ENCODE measurements at places on chromosomes 12 and 14. TPM values are rescaled to one million over a fixed set of nuclear protein-coding genes. Genes with fewer than 3 reads are reported as not detected.

DNA sequence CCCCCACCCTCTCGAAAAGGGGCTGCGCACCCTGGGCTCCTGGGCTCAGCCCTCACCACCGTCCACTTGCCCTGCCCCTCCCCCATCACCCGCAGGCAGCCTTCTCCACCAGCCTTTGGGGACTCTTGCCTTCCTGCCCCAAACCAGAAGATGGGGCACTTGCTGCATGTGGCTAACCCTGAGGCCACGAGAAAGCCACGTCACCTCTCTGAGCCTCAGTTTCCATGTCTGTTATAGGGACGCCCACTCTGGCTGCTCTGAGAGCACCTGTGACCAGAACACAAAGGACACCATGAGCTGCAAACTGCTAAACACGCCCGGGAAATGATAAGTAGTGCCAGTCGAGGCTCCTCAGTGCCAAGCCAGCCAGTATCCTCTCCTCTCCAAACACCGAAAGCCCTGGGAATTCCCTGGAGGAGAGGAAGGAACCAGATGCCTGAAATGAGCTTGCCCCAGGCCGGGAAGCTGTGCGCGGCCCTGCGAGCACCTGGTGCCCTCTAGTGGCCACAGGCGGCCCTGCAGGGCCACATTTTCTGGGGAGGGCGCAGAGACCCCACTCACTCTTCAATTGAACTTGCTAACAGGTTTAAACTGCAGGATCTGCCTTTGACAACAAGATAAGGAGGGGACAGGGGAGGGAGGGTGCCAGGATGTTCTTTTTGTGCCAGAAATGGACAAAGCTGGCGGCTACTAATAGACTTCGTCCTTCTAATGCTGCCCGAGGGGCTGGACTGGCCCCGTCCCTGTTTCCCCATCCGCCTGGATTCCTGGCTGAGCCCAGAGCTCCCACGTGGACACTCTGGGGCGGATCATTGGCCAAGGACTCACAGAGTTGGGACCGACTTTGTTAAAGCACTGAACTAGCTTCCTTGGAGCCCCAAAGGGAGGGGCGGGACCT, 10.2 kb upstream of the SERPINA9 start:
- no peaks in the 10 kb centered on the region for H3K36me3 ChIP-seq
- DNase-seq = peak; percentile 24
- H3K27ac ChIP-seq = no peak overlapping the region
- no peaks in the 10 kb centered on the region for H3K4me1 ChIP-seq
- H3K4me3 ChIP-seq = no peak overlapping the region
- peaks cover 29% of the 10 kb centered on the region for H3K27me3 ChIP-seq

- no peaks in the 10 kb centered on the region for H3K27me3 ChIP-seq
- peak overlapping the region; percentile 40 for H3K4me3 ChIP-seq
- no peaks in the 10 kb centered on the region for H3K36me3 ChIP-seq
- no peak for DNase-seq
Observed at GRCh38 chr14:68208626-68209317, 389.2 kb downstream of the RAD51B start.

GRCh38 chr12:16243487-16244412, 33.7 kb downstream of the SLC15A5 start:
- H3K27ac ChIP-seq = no peak overlapping the region
- peaks cover 7% of the 10 kb centered on the region for H3K27me3 ChIP-seq
- H3K4me1 ChIP-seq = no peaks in the 10 kb centered on the region
- no peak overlapping the region for H3K4me3 ChIP-seq

DNA sequence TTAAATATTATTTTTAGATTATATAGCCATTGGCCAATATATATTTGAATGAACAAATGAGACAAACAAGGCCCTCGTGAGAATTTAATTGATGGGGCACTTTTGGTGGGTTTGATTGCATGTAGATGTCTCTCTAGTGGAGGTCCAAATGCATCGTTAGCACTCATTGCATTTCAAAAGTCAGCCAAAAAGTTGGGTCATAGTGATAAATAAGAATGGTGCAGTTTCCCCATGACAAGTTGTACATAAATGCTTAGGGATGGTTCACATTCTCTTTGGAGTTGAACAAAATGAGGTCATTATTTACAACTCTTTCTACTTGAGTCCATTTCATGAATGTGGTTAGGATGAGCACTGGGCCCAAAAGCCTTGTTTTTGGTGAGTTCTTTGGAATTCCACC, 1.0 kb downstream of the BEST3 start:
- H3K4me1 ChIP-seq = no peaks in the 10 kb centered on the region
- H3K27ac ChIP-seq = no peak overlapping the region
- H3K4me3 ChIP-seq = no peak overlapping the region
- peaks cover 12% of the 10 kb centered on the region for H3K27me3 ChIP-seq

GRCh38 chr14:67577909-67578749, 21.9 kb downstream of the PIGH start:
- no peaks in the 10 kb centered on the region for H3K36me3 ChIP-seq
- H3K27ac ChIP-seq = no peak overlapping the region
- H3K27me3 ChIP-seq = no peaks in the 10 kb centered on the region
- no peak for DNase-seq
- no peaks in the 10 kb centered on the region for H3K4me1 ChIP-seq
- no peak overlapping the region for H3K4me3 ChIP-seq

DNA sequence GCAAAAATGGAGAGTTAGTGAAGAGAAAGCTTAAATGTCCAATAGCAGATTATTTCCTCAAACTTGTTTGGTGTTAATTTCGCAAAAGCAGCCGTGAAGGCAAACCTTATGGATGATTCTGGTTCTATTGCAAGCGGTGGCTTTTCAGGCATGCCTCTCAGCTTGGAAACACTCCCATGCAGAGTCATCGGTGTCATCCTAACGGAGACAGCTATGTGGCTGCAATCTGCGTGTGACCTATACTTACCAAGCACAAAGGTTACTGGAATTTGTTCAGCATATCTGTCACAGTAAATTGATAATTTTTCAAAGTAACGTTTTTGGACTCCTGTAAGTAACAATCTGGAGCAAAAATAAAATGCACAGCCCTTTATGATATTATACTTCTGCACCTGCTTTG, 5.0 kb downstream of the BEST3 start:
- no peak for DNase-seq
- H3K4me1 ChIP-seq = peaks cover 7% of the 10 kb centered on the region
- no peak overlapping the region for H3K4me3 ChIP-seq
- H3K27me3 ChIP-seq = peaks cover 6% of the 10 kb centered on the region
- no peaks in the 10 kb centered on the region for H3K36me3 ChIP-seq
- no peak overlapping the region for H3K27ac ChIP-seq

- no peaks in the 10 kb centered on the region for H3K27me3 ChIP-seq
- DNase-seq = peak; percentile 24
- H3K4me3 ChIP-seq = peak overlapping the region; percentile 93
- peaks cover 70% of the 10 kb centered on the region for H3K4me1 ChIP-seq
Observed at GRCh38 chr14:92105893-92106142, 564 bp downstream of the ATXN3 start.

GRCh38 chr14:83171761-83172160, 1638.1 kb upstream of the SEL1L start:
- H3K27me3 ChIP-seq = no peaks in the 10 kb centered on the region
- no peak overlapping the region for H3K27ac ChIP-seq
- H3K4me3 ChIP-seq = no peak overlapping the region
- no peaks in the 10 kb centered on the region for H3K36me3 ChIP-seq
- no peaks in the 10 kb centered on the region for H3K4me1 ChIP-seq

GRCh38 chr14:99671235-99672224, 12.6 kb upstream of the CYP46A1 start:
- no peak overlapping the region for H3K4me3 ChIP-seq
- no peak overlapping the region for H3K27ac ChIP-seq
- H3K36me3 ChIP-seq = no peaks in the 10 kb centered on the region
- DNase-seq = no peak
- H3K4me1 ChIP-seq = no peaks in the 10 kb centered on the region
- H3K27me3 ChIP-seq = peaks cover 33% of the 10 kb centered on the region

GRCh38 chr14:102951034-102951433, 28.6 kb downstream of the AMN start:
- H3K27me3 ChIP-seq = no peaks in the 10 kb centered on the region
- DNase-seq = no peak
- no peak overlapping the region for H3K4me3 ChIP-seq
- H3K4me1 ChIP-seq = peaks cover 25% of the 10 kb centered on the region

- no peaks in the 10 kb centered on the region for H3K4me1 ChIP-seq
- H3K27ac ChIP-seq = no peak overlapping the region
- H3K36me3 ChIP-seq = no peaks in the 10 kb centered on the region
- no peak overlapping the region for H3K4me3 ChIP-seq
- peak; percentile 55 for DNase-seq
- no peaks in the 10 kb centered on the region for H3K27me3 ChIP-seq
Observed at GRCh38 chr14:32252030-32252670, 49.1 kb upstream of the RNU6-8 start.

DNA sequence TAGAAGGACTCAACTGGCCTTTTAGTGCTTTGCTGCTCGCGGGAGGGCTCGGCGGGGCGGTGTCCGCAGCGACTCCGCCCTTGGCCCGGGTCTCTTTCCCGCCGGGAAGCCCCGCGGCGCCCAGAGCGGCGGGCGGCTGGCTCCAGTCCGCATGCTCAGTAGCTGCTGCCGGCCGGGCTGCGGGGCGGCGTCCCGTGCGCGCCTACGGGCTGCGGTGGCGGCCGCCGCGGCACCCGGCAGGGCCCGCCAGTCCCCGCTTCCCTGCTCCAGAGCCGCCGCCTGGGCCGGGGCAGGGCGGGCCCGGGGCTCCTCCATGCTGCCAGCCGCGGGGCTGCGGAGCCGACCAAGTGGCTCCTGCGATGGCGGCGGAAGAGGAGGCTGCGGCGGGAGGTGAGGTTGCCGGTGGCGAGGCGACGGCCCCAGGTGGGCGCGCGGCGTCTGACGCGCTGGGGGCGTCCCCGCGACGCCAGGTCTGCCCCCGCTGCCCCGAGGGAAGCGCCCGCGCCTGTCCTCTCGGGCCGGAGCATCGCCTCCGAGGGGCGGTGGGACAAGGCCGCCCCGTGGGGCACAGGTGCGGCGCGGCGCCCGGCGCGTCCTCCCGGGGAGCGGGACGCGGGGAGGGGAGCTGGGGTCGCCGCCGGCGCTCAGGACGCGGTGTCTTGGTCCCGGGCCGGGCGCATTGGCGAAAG, at the start of gene BMAL2:
TSS of gene BMAL2 (plus strand) at position 123 of the 689 bp plus-strand sequence. CDS start at position 360, 237 bp downstream.
- peak within 1 kb of the TSS; percentile 27 for H3K27ac ChIP-seq
- peak within 1 kb of the TSS; percentile 91 for H3K4me3 ChIP-seq
- peaks cover 49% of the 10 kb centered on the region for H3K27me3 ChIP-seq
- H3K4me1 ChIP-seq = peaks cover 13% of the 10 kb centered on the region
- H3K36me3 ChIP-seq = peaks cover under 1% of the 10 kb centered on the region

GRCh38 chr12:27493260-27493940, 30.6 kb upstream of the PPFIBP1 start:
- no peaks in the 10 kb centered on the region for H3K36me3 ChIP-seq
- H3K4me3 ChIP-seq = no peak overlapping the region

DNA sequence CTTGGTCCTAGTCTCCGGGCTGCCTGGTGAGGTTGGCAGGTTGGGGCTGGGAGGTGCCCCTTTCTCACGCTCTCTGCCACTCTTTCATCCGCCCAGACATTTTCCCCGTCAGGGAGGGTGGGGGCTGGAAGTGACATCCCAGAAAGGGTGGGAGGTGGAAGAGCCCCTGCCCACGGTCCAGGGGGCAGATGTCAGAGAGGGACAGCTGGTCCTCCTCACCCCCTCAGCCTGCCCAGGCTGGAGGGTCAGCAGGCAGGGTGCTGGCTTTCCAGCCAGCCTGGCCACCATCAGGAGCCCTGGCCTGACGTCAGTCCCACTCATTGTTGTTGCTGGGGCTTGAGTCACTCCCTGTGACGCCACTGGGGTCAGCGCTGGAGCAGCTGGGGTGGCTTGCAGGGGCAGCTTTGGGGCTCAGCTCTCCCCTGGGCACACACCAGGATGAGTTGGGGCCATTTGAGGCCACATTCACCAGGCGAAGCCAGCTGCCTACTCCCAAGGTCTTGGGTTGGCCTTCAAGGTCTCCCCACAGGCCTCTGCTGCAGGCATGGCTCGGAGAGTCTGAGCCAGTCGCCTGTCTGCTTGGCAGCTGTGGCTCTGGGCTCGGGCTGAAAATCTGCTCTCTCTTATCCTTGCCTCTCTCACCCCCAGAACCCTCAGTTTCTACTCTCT, 5.7 kb upstream of the ATG101 start:
- no peaks in the 10 kb centered on the region for H3K27me3 ChIP-seq
- H3K4me3 ChIP-seq = no peak overlapping the region
- no peak for DNase-seq
- H3K36me3 ChIP-seq = no peaks in the 10 kb centered on the region
- no peak overlapping the region for H3K27ac ChIP-seq
- H3K4me1 ChIP-seq = peaks cover 2% of the 10 kb centered on the region

- H3K27me3 ChIP-seq = no peaks in the 10 kb centered on the region
- H3K36me3 ChIP-seq = no peaks in the 10 kb centered on the region
- DNase-seq = no peak
- no peaks in the 10 kb centered on the region for H3K4me1 ChIP-seq
- no peak overlapping the region for H3K27ac ChIP-seq
- H3K4me3 ChIP-seq = no peak overlapping the region
Observed at GRCh38 chr12:58803908-58804307, 116.4 kb downstream of the LRIG3 start.

- H3K36me3 ChIP-seq = no peaks in the 10 kb centered on the region
- H3K27ac ChIP-seq = no peak overlapping the region
- no peaks in the 10 kb centered on the region for H3K27me3 ChIP-seq
- H3K4me1 ChIP-seq = no peaks in the 10 kb centered on the region
- DNase-seq = no peak
Observed at GRCh38 chr14:33634631-33635030, 316.2 kb downstream of the EGLN3 start.

DNA sequence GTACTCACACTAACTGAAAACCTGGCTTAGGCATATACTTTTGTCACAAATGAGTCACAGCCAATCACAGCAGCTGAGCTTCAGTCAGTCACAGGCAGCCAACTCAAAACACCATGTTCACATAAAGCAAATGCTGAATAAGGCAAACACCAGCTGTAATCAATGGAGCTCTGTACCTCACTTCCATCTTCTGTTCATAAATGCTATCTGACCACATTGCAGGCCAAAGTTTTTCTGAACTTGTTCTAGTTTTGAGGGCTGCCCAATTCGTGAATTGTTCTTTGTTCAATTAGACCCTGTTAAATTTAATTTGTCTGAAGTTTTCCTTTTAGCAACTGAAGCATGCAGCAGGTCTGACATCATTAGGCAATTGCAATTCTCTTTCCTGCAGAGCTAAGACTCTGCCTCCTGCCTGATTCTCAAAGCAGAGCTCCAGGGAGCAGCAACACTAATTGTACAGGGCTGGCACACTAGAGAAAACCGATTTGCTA, 129.9 kb downstream of the WIF1 start:
- no peak overlapping the region for H3K4me3 ChIP-seq
- DNase-seq = no peak
- H3K4me1 ChIP-seq = no peaks in the 10 kb centered on the region
- H3K36me3 ChIP-seq = no peaks in the 10 kb centered on the region

GRCh38 chr12:12349711-12350665, at the start of gene MANSC1:
Gene MANSC1 (minus strand): TSS chr12:12350242. CDS start chr12:12343314, 6,928 bp downstream.
- H3K27ac ChIP-seq = peak within 1 kb of the TSS; percentile 93
- peaks cover 33% of the 10 kb centered on the region for H3K4me1 ChIP-seq
- no peaks in the 10 kb centered on the region for H3K27me3 ChIP-seq
- peak; percentile 61 for DNase-seq
- peak within 1 kb of the TSS; percentile 69 for H3K4me3 ChIP-seq

CNOT2 gene
- total RNA-seq = 140 TPM

MAP4K5 gene
- total RNA-seq = 55.5 TPM

AKAP5 gene
- 0.23 TPM for total RNA-seq

PLEKHG3 gene
- 1.4 TPM for total RNA-seq

CCNB1IP1 gene
- 26.6 TPM for total RNA-seq

KRT4 gene
- total RNA-seq = not detected

AICDA gene
- total RNA-seq = not detected

FGF6 gene
- not detected for total RNA-seq
